ENCODE measurements at places on chromosomes 6 and 20. TPM values are rescaled to one million over a fixed set of nuclear protein-coding genes. Genes with fewer than 3 reads are reported as not detected.

The MUC21 gene
- not detected for total RNA-seq

DNA sequence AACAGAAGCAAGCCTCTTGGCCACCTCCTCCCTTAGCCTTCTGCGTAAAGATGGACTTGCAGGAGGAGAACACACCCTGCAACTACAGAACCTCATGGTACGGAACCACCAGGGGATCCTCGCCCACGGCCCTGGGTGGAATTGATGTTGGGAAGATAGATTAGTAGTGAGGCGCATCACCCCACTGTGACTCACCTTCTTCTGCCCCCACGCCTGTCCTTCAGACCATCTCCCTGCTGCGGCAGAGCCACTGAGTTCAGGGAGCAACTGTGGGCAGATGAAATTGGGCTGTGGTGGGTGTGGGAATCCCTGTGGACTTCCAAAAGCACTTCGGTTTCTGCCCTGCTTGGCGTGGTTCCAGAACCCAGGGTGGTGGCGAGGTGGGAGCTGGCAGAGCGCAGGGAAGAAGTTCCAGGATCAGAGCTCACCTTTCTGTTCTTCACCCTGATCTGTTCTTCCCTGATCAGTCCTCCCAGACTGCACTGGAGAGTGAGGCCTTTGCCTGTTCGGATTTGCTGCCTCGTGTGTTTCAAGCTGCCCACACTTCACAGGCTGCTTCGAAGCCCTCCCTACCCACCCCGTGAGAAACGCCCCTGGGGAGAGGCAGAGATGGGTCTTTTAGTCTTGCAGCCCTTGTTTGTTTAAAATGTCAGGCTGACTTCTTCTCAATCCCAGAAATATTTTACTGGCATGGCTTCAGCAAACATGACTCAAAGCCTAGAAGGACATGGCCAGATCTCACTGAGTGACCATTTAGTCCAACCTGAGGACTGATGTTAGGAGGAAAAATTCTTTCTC lies 92.8 kb upstream of the MLN start:
- DNase-seq: peak; percentile 67

The RIMS4 gene
- not detected for total RNA-seq

The NUP153 gene
- total RNA-seq: 104 TPM

DNA sequence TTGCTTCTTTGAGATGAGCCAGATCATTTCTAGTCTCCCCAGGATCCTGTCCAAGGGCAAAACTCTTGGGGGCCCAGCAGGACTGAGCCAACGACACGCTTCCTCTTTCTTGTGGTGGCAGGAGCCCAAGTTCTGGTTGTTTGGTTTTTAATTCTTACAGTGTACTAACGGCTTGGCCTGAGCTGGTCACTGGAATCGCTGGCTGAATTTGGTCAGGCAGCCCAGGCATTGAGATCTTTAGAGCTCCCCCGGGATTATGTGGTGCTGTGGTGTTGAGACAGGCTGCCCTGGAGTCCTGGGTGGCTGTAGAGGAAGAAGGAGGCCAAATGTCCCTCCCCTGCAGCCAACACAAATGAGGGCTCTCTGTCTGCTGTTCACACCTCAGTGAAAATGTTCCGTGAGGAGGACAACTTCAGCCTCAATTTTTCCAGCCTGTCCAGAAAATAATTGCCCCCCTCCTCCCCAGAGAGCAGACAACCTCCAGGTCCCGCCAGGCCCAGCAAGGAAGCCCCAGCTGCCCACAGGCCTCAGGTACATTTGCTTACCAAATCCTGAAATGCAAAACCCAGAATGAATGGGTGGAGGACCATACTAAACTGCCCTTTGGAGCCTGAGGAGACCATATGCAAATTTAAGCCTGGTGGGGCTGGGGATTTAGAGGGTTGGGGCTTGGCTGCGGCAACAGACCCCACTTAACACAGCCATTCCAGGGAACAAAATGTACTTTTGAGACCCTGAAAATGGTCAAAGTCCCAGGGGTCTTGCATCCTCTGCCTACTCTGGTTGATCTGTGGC lies 23.6 kb downstream of the BNIP5 start:
- DNase-seq: no peak

GRCh38 chr6:7701212-7701834 lies 24.6 kb upstream of the BMP6 start:
- DNase-seq: no peak

DNA sequence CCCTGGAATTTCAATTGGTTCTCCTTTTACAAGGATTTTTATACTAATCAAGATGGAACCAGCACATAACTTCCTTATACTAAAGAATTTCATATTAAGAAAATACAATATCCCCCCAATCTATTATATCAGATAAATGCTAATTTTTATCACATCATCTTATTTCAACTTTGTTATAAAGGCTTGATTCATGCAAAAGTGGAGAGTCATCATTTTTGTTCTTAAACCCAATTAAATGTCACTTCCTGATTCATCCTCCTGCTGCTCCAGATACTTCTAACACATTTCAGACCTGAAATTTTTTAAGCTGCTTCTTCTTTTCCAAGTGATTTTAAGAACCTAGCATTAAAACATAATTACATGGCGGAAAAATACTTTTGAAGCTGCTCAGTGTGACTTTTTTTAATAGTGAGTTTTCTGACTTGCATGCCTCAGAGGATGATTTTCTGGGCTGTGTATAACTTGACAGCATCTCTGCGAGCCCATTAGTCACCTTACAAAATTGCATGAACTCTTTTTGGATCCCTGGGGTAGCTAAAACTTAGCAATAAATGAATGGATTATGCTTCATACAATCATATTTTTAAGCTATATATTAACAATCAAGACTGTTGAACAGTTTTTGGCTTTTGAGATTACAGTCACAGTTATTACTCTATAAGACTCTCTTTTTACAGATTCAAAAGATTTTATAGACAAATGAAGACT lies 134.1 kb downstream of the ELOVL4 start:
- no peak for DNase-seq
